ENCODE measurements at places on chromosomes 4 and X.

- no peak for DNase-seq
Measured at GRCh38 chrX:155889328-155889727, 8.2 kb downstream of the VAMP7 start.

GRCh38 chr4:15898902-15899301 lies 39.6 kb downstream of the FGFBP1 start:
- no peak for DNase-seq

GRCh38 chr4:14152834-14153519 lies 525.5 kb upstream of the BOD1L1 start:
- DNase-seq: no peak

DNA sequence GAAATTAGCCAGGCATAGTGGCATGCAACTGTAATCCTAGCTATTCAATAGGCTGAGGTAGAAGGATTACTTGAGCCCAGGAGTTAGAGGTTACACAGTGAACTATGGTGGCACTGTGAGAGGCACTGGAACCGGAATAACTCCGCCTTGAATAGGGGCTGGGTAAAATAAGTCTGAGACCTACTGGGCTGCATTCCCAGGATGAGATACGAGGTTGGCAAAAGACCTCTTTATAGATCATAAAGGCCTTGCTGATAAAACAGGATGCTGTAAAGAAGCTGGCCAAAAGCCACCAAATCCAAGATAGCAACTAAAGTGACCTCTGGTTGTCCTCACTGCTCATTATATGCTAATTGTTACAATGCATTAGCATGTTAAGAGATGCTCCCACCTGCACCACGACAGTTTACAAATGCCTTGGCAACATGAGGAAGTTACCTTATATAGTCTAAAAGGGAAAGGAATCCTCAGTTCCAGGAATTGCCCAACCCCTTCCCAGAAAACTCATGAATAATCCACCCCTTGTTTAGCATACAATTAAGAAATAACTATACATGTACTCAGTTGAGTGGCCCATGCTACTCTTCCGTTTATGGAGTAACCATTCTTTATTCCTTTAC lies 88.6 kb downstream of the CENPC start:
- no peak for DNase-seq

- no peak for DNase-seq
Measured at GRCh38 chr4:7725951-7726350, 213.7 kb downstream of the AFAP1 start.

- no peak for DNase-seq
Measured at GRCh38 chrX:56343219-56343618, 111.1 kb downstream of the KLF8 start.

- DNase-seq: no peak
Measured at GRCh38 chr4:141041021-141041476, 92.2 kb downstream of the RNF150 start.

GRCh38 chr4:14299166-14299565 lies 671.6 kb upstream of the BOD1L1 start:
- no peak for DNase-seq

DNA sequence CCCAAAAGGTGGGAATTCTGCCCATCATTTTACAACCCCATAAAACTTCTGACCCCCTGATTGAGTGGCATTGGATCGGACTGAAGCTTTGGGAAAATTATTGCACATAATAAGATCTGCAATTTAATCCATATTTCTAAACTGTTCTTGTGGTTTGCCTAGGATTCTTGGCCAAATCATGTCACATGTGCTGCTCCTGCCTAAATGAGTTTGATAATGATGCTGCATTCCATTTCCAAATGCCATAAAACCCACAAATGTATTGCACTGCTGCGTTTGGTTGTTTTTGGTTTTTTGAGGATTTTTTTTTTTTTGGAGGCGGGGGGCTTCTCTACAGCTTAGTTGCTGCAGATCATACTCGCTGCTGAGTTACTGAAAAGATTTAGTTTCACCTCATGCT lies 153.6 kb downstream of the QDPR start:
- no peak for DNase-seq

DNA sequence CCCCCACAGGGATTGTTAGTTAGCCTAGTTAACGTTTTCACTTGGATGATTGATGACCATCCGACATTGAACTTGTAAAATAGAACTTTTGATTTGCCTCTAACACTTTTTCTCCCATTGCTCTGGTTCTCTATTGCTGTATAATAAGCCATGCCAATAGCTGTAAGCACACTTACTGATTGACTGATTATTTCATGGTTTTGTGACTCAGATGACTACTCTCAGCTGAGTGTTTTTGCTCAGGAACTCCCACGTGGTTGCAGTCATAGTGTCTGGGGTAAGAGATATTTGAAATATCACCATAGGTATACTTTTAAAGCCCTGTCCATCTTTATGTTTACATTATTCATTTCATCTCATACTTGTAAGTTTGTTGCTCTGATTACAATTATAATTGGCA lies 1285.5 kb downstream of the STIM2 start:
- no peak for DNase-seq

- DNase-seq: no peak
Measured at GRCh38 chr4:13815231-13815630, 187.7 kb upstream of the BOD1L1 start.

- no peak for DNase-seq
Measured at GRCh38 chrX:47080915-47081236, 2.6 kb downstream of the RGN start.

DNA sequence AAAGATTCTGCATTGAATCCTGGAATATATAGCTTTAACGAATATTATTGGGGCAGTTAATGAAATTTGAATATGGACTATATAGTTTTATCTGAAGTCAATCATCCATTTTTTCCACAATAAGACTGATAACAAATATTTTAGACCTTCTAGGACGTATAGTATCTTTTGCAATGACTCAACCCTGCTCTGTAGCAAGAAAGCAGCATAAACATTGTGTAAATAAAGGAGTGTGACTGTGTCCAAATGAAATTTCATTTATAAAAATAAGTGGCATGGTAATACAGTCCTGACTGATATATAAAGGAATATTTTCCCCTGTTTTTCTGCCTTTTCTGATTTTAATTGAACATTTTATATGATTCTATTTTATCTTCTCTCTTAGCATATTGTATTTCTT lies 947.7 kb upstream of the SLIT2 start:
- no peak for DNase-seq

DNA sequence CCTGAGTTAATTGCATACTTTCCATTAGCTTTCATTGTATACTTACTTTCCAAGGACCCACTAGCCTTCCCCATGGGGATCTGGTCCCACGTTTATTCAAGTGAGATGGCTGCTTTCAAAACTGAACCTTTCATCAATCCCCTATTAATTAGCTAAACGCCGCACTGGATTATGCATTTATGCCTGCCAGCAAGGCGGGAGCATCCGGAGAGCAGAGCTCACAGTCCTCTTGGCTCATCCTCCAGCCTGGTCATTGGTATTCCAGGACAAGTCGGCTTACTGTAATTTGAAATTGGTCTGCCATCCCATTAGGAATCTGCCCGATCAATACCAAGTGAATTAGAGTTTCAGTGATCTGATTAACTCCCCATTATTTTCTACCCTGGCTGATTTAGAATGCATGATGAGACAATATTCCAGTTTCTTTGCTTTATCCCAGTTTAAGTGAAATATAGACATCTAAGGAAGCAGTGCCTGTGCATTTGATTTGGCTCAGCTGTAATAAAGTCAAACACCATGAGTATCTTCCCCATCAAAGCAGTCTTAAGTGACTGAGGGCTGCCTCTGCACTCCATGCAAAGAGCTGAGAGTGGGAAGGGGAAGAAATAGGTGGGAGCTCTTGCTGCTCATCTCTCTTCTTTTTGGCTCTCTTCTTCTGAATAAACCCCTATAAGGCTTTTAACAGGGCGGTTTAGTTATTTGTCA lies 411.4 kb downstream of the GPAT3 start:
- DNase-seq: no peak

DNA sequence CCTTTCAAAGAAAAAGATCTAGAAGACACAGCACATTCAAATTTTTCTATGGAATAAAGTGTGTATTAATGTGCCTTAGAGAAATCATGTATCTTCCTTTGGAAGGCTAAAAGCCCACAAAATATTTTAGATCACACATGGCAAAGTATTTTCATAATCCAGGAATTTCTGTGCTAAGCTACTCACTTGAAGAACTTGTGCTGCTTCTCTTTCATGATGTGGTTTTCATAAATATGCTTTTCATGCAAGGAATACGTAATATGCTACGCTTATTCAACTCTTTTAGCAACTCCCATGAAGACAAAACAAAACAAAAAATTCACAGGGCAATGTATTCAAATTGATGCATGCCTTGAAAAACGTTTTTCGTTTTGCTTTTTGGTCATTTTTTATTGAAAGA lies 125.6 kb downstream of the ARHGAP24 start:
- no peak for DNase-seq

DNA sequence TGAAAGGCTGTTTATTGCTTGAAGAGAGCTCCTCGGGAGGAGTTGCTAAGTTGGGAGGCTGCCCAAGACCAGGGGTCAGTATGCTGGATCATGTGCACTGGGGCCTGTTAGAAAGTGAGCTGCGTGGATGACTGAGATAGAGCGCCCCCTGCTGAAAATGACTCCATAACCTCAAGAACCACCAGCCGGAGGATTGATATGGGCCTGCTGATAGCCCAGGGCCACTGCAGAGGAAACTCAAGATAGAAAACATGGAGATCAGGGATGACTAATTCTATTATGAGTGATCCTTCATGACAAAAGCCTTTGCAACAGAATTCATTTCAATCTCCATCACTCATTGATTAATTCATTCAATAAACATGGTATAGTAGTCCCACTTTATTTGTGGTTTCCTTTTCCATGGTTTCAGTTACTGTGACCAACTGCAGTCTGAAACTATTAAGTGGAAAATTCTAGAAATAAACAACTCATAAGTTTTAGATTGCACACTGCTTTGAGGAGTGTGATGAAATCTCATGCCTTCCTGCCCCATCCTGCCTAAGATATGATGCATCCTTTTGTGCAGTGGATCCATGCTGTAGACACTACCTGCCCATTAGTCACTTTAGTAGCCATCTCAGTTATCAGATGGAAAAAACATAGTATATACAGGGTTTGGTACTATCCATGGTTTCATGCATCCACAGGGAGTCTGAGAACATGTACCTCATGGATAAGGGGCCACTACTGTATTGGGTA lies 126.7 kb upstream of the MBNL3 start:
- DNase-seq: no peak
